ENCODE measurements at places on chromosomes 5 and 9.

GRCh38 chr9:107472581-107473340 is 16.8 kb downstream of the KLF4 start:
- no peak for DNase-seq

DNA sequence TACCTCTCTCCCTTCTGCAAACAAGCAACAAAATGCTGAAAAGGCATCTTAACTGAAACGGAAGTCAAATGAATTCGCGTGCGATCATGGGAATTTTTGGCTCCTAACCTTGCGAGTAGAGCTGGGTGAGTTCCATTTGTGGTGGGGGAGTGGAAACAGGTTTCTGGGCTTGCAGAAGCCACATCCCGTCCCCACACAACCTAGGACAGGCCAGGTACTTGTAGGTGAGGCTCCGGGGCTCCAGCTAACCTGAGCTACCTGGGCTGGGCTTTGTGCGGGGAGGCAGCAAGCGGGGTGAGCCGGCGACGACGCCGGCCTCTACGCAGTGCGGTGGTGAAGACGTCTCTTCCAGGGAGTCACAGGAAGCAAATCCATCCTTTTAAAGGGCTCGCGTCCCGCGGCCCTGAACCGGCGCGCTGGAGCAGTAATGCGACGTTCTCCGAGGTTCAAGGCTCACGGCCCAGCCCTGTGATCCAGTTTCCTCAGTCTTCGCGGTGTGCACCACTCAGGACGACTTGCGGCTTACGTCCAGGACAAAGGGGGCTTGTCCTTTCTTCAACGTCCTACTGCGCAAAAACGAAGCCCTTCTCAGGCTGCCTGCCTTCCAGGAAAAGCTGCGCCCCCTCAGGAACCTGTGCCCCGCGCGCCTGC is 567 bp upstream of the SPIN1 start:
- DNase-seq: peak; percentile 28

- DNase-seq: no peak
Observed at GRCh38 chr5:108451269-108451668, 69.4 kb upstream of the FBXL17 start.

DNA sequence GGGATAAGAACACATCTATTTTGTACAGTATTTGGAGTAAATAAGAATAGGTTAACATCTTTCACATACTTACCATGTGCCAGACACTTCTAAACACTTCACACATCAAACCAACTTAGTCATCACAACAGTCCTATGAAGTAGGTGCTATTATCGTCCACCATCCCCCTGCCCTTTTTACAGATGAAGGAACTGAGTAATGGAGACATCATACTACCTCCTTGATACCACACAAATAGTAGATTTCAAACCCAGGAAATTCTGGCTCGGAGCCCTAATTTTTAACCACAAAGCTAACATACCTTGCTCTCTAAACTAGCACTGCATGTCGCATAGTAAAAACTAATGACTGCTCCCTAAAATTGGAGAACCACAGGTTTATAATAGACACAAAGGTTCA is 4.2 kb upstream of the ZNF366 start:
- DNase-seq: no peak

DNA sequence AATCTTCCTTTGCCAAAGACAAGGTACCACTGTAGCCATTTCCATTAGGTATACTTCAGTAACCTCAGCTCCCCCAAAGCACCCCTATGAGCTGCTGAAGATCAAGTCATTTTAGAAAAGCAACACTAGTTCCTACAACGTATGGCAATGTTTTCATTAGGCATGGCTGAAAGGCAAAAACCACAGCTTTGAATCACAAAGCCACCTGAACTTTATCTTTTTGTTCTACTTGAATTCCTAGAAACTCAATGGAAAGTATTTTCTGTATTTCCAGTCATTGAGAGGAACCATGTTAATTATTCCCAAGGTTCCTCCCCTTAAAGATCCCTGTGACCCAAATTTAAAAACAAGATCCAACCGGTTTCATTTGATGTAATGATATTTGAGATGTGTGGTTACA is 152.1 kb downstream of the EFNA5 start:
- DNase-seq: no peak

GRCh38 chr9:32378496-32378895 is 5.9 kb upstream of the ACO1 start:
- no peak for DNase-seq

DNA sequence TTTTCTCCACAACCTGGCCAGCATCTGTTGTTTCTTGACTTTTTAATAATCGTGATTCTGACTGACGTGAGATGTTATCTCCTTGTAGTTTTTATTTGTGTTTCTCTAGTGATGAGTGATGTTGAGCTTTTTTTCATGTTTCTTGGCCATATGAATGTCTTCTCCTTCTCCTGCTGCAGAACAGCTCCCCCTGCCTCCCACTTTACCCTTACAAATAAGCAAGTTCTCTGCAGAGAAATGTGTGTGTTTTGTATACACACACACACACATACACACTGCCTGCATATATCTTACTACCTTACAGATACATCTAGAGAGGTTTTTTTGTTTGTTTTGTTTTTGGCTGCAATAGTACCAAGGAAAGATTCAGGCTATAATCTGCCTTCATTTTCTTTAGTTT is 88.7 kb upstream of the PHF24 start:
- DNase-seq: no peak

GRCh38 chr5:107808671-107809137 is 138.0 kb upstream of the EFNA5 start:
- DNase-seq: no peak

DNA sequence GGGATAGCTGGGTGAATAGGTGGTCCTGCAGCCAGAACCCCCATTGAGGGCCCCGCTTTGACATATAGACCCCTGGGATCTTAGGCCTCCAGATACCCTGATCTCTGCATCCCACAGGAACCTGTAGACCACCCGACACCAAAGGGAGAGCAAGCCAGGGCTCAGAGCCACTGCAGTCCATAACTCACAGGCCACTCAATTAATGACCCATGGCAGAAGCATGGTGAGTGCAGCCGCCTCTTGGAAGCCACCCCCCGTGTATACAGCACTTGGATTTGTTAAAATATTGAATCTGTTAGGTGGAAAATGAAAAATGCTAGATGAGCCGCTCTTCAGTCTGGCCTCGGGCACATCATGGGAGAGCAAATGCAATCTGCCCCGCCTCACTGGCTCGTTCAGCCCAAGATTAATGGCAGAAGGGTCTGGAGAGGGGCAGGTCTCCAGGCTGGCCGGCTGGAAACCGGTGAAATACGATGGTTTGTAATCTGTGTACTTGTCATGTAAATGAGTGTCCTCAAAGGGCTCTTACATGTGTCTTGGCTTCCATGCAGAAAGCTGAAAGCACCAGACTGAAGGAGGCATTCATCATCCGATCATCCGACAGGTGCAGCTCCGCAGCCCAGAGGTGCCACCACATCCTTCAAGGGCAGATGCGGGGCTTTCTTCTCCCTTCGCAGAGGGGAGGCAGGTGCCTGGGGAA is 111.3 kb downstream of the OLFM1 start:
- no peak for DNase-seq

GRCh38 chr9:77507212-77507961 is 140.7 kb downstream of the GNA14 start:
- DNase-seq: no peak

DNA sequence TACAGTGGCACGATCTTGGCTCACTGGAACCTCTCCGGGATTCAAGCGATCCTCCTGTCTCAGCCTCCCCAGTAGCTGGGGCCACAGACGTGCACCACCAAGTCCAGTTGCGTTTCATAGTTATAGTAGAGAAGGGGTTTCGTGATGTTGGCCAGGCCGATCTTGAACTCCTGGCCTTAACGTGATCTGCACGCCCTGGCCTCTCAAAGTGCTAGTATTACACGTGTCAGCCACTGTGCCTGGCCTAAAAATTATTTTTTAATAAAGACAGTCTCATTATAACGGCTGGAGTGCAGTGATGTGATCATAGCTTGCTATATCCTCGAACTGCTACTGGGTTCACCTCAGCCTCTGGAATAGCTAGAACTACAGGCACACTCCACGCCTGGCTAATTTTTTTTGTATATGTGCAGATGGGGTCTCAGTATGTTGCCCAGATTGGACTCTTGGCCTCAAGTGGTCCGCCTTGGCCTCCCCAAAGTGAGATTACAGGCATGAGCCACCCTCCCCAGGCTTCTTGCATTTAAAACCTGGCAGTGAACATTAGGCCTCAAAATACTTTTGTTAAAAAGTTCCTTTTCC is 4.4 kb downstream of the NPM1 start:
- DNase-seq: no peak

- no peak for DNase-seq
Observed at GRCh38 chr9:122302237-122303093, 37.8 kb downstream of the MRRF start.

DNA sequence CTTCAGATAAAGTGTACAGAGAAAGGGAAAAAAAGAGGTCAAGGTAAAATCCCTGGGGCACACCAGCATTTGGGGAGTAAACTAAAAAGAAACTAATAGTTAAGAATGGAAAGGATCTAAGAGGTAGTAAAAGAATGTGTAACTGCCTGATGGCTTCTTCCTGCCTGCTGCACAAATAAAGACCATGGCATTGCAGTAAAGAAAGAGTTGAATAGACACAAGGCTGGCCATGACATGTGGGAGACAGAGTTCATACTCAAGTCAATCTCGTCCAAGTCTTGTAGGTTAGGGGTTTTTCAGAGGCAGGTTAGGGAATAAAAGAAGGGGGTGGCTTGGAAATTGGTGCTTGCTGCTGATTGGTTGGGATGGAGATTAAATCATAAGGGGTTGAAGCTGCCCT is 57.6 kb downstream of the DNAJC21 start:
- no peak for DNase-seq

Data from nucleus accumbens (tissue), 56 donors.